ENCODE measurements at places on chromosomes 13 and 19.

- DNase-seq, result no peak
These were observed 32.9 kb downstream of the RXFP2 start for GRCh38 chr13:31772231-31772630.

- DNase-seq, result no peak
These were observed 3.6 kb upstream of the KMT5C start for GRCh38 chr19:55336101-55336500.

DNA sequence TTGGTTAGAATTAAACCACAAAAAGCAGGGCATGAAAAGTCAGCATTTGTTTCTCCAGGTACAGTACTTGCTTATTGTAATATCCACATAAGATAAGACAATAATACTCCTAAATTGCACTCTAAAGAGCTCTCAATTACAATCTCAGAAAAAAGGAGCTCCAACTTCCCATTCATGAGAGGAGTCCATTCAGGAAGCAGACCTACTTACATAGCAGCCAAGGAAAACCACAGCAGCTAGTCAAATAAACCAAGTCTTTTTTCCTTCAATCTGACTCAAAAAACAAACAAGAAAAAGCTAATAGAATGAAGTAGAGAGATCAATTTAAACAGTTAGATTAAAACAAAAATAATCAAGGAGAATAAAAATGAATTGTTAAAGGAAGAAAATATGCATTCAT lies 885.2 kb upstream of the SLITRK6 start:
- DNase-seq, result no peak

- DNase-seq, result no peak
These were observed 7.1 kb upstream of the GPR18 start for GRCh38 chr13:99265162-99265800.

- DNase-seq, result no peak
These were observed 157.4 kb downstream of the TNFSF13B start for GRCh38 chr13:108426893-108427292.

GRCh38 chr19:46303322-46303690 lies 6.5 kb downstream of the HIF3A start:
- no peak for DNase-seq

DNA sequence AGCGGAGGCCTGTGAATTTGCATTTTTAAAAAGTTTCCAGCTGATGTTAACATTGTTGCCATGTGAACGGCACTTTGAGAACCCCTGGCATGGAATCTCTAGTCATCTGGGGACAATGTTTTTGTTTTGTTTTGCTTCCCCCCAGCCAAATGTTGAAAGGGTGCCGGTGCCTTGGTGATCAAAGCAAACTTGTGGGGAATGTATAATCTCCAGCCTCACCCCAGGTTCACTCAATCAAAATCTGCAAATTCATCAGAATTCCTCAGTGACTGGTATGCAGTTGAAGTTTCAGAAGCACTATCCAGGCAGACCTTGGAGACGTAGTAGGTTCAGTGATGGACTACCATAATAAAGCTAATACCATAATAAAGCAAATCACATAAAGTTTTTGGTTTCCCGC lies 428.7 kb downstream of the MYO16 start:
- DNase-seq, result no peak
